CD8-positive, alpha-beta memory T cell (primary cell): ENCODE measurements at places on chromosomes 1 and 21.

GRCh38 chr1:168333562-168334276 is 53.0 kb downstream of the TBX19 start:
- DNase-seq: no peak
- no peaks in the 10 kb centered on the region for H3K4me1 ChIP-seq
- H3K27ac ChIP-seq: no peak overlapping the region
- no peak overlapping the region for H3K4me3 ChIP-seq

DNA sequence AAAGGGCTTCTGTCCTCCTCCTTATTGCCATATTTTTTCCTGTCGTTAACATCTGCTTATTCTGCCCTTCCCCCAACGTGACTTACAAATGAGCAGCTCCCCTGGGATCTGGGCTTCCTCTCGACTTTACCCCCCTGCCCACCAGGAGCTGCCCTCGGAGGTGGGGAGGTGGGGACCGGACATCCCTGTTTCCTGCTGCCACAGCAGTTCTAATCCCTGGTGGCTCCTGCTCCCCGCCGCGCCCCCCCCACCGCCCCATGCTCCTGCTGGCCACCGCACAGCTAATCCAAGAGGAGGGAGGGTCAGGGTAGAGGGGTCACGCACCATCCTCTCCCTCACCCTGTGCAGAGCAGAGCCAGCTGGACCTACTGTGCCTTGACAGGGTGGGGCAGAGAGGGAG is 4.4 kb upstream of the SLC27A3 start:
- no peak overlapping the region for H3K4me3 ChIP-seq
- peaks cover 20% of the 10 kb centered on the region for H3K36me3 ChIP-seq
- DNase-seq: no peak
- no peak overlapping the region for H3K27ac ChIP-seq

DNA sequence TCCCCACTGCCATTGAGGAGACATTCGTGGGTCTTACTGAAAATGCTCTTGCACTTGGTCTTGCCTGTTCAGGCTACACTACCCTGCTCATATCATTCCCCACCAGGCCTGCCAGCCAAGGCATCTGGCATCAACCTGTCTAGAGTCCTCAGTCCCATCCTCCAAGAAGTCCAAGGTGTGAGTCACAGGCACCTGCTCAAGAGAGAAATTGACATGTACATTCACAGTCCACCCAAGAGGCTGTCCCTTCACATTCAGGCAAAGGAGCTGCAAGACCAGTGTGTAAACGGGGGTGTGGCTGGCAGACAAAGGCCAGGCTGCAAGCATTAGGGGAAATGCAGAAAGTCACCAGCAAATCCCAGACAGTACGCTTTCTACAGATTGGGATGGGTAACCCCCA is 13.1 kb upstream of the PLA2G2C start:
- no peak overlapping the region for H3K27ac ChIP-seq
- no peak overlapping the region for H3K4me3 ChIP-seq
- no peak for DNase-seq
- no peaks in the 10 kb centered on the region for H3K4me1 ChIP-seq
- no peaks in the 10 kb centered on the region for H3K27me3 ChIP-seq
- H3K36me3 ChIP-seq: no peaks in the 10 kb centered on the region

GRCh38 chr1:156382561-156382960 is 13.6 kb downstream of the RHBG start:
- no peak overlapping the region for H3K27ac ChIP-seq

GRCh38 chr1:202599669-202600431 is 110.4 kb downstream of the SYT2 start:
- H3K36me3 ChIP-seq: no peaks in the 10 kb centered on the region
- no peak overlapping the region for H3K27ac ChIP-seq
- DNase-seq: no peak

DNA sequence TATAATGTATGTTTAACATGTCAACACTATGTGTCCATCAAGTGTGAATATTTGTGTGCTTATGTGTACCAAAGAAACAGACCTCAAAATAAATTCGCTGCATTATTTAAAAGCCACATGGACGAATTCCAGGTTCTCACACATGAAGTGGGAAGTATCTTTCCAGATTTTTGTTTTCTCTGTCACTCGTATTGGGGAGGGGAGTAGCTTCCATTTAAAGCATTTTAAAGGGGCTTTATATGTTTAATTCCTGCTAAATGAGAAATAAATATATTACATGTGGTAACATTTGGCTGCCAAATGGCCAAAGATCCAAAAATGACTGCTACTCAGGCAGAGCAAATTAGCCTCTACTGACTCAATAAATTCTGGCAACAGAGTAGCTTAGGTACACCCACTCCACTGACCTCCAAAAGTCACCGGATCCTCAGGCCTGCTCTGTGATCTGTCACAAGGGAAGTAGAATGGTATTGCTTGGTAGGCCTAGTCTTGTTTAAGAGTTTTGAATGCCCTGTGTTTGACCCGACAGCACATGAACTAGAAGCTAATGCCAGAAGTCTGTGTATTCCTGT is 178.1 kb downstream of the ZP4 start:
- H3K27me3 ChIP-seq: no peaks in the 10 kb centered on the region
- no peak overlapping the region for H3K4me3 ChIP-seq
- no peak overlapping the region for H3K27ac ChIP-seq
- H3K36me3 ChIP-seq: no peaks in the 10 kb centered on the region

DNA sequence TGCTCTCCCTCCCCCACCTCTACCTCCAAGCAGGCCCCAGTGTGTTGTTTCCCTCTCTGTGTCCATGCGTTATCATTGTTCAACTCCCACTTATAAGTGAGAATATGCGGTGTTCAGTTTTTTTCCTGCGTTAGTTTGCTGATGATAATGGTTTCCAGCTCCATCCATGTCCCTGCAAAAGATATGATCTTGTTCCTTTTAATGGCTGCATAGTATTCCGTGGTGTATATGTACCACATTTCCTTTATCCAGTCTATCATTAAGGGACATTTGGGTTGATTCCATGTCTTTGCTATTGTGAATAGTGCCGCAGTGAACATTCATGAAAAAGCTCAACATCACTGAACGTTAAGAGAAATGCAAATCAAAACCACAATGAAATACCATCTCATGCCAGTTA is 58.6 kb downstream of the DNAH14 start:
- H3K4me1 ChIP-seq: no peaks in the 10 kb centered on the region
- H3K36me3 ChIP-seq: no peaks in the 10 kb centered on the region
- DNase-seq: no peak
- no peak overlapping the region for H3K27ac ChIP-seq
- no peaks in the 10 kb centered on the region for H3K27me3 ChIP-seq
